ENCODE measurements at places on chromosomes 5 and 9.

GRCh38 chr5:163586531-163586956 lies 81.1 kb downstream of the MAT2B start:
- DNase-seq = no peak

GRCh38 chr9:128059365-128059983 lies 7.6 kb downstream of the NAIF1 start:
- no peak for DNase-seq

- no peak for DNase-seq
Measured at GRCh38 chr9:98318834-98319478, 63.5 kb upstream of the TBC1D2 start.

- DNase-seq = no peak
Measured at GRCh38 chr5:31537851-31538250, 5.8 kb downstream of the C5orf22 start.

DNA sequence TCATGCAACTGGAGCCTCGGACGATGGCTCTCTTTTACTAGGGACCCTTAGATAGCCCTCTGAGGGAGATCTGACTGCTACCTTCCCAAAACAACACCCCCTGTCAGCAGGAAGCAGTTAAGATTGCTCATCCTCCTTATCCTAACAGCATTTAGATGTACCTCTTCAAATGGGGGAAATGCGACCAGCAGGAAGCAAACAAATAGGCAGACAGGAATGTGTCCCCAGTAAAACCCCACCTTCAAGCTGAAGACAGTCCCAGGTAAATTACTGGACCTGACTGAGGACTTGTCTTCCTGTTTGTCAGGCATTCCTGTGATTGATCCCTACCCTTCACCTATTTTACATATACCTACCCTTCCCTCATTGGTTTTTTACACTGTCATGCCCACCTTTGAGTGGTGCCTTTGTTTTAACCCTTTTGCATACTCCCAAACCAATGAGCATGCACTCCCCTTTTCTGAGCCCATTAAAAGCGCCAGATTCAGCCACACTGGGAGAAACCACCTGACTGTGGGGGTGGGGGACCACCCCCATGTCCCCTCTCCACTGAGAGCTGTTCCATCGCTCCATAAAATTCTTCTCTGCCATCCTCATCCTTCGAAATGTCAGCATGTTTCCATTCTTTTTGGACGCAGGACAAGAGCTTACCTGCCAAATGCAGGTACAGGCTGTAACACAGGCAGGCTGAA lies 954.0 kb upstream of the CDH6 start:
- DNase-seq = no peak

GRCh38 chr9:77893706-77894105 lies 137.9 kb downstream of the GNAQ start:
- DNase-seq = no peak

- DNase-seq = no peak
Measured at GRCh38 chr9:125524583-125525355, 182.2 kb downstream of the MAPKAP1 start.

DNA sequence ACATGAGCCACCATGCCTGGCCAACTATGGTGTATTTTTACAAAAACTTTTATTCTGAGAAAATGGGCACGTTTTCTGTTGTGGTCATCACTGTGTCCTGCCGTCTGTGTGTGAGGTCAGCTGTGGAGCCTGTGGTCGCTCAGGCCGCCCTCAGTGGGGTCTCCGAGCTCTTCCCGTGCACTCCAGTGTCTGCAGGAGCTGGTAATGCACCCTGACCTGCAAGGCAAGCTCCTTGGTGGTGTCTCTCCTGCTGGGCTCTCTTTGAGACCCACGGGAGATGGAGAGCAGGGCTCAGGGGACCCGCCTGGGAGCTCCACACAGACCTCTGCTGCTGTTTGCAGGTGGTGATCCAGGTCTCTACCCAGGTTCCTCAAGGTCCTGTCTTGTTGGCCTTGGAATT lies 9.6 kb upstream of the AHRR start:
- DNase-seq = no peak

DNA sequence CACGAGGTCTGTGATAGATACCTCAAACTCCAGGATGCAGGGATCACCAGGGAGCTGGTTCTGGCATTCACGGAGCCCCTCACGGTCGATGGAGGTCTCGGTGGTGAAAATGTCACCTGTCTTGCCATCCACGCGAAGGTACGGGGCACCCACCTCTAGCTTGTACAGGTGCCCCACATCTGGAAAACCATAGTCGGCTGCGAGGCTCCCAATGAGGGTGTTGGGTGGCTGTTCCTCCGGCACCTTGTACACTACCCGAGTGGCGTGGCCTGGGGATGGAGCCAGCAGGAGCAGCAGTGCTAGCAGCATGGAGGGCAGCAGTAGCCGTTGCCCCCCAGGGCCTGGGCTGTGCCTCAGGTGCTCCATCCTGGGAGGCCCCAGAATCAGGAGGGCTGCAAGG lies 9.2 kb downstream of the PCDH1 start:
- no peak for DNase-seq

GRCh38 chr9:136850866-136851775 lies 1.0 kb upstream of the MAMDC4 start:
- no peak for DNase-seq

DNA sequence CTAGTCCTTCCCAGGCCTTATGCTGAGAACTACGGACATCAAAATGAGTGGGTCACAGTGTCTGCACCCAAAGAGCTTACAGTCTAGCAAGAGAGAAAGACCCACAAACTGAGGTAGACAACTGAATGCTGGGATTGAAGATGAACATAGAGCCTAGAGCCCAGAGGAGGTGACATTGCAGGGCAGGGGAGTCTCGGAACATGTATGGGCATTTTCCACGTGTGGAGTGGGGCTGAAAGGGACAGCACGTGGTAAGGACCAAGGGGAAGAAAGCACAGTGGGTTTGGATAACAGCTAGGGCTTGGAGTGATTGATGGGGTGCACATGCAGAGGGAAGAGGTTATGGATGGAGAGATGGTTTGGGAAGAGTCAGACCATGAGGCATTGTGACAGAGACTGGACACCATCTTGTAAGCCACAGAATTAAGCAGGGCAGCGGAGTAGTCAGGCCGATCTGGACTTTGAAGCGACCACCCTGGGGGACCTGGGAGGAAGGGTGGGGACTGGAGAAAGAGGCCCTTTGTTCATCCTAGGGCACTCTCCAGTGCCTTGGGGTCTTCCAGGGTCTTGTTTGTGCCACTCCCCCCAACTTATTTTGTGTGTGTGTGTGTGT lies 47.5 kb upstream of the SH3PXD2B start:
- DNase-seq = no peak

- no peak for DNase-seq
Measured at GRCh38 chr9:119009249-119009648, 360.0 kb downstream of the BRINP1 start.

- DNase-seq = no peak
Measured at GRCh38 chr5:136106351-136107031, 26.2 kb upstream of the SMAD5 start.

DNA sequence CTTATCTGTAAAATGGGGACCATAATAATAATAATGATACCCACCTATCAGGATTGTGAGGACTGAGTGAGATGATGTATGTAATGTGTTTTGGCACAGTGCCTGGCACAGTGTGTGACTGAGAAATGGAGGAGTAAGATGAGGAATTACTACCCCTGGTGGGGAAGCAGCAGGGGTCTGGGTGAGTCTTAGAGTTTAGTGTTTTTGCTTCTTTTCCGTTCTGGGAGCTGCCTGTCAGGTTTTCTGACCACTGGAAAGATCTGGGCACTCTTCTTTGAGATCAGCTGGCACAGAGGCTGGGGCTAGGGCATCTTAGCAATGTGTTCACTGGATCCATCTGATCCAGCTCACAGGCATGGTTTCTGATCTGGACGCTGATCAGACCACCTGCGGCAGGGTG lies 8.5 kb downstream of the LCP2 start:
- DNase-seq = no peak

DNA sequence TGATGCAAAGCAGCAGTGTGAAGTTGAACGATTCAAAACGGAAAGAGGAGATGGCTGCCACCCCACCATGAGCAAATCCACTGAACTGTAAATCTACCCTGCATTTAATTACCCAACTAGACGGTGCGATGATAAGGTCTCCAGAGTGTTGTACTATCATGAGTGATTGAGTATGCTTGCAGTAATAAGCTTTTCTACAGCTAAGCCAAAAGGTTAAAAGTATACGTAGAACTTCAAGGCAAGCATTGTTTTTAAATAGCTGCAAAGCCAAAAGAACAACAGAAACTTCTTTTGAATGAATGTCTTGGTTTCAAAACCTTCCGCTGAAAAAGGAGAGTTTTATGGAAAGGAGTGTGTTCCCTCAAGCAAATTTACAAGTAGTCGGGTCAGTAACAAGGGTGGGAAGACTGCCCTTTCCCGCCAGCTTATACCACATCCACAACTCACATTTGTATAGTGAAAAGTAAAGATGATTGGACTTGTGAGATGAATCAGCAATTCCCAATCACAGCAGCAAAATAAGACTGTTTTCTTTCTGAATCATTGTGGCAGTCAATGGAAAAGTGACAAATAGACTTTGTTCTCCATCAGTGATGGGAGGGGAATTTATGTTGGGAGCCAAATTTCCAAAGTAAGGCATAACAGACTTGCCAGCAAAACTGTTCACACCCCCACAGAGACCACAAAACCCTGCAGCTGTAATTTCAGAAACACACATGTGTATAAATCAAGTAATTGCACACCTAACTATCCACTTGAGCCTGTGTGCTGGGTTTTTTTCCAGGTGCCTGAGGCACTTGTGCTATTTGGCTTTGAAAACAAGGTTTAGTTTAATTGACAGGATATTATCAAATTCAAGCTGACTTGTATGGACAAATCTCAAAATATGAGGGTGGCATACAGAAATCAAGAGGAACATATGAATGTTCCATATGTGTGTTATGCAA lies 407.7 kb upstream of the GRAMD2B start:
- DNase-seq = no peak

GRCh38 chr5:74122175-74122574 lies 496.2 kb downstream of the ARHGEF28 start:
- no peak for DNase-seq

- DNase-seq = no peak
Measured at GRCh38 chr5:6652025-6652424, 18.8 kb downstream of the SRD5A1 start.

DNA sequence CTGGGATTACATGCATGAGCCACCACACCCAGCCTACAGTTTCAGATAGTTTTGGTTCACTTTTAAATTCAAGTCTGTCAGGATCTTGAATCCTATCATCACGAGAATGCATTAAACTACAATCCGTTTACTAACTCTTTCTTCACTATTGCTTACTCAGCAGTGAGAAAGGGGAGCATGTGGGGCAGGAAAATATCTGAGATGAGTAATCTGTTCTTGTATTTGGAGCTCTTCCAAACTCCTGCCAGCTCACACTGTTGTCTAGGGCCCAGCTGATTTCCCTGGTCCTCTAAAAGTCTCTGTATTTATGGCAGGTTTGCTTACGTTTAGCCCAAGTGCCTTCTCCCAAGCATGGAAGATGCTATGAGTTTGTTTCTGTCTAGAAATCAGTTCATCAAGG lies 152.2 kb downstream of the FGF18 start:
- DNase-seq = no peak

- no peak for DNase-seq
Measured at GRCh38 chr9:136596630-136597031, 50.8 kb upstream of the NOTCH1 start.

DNA sequence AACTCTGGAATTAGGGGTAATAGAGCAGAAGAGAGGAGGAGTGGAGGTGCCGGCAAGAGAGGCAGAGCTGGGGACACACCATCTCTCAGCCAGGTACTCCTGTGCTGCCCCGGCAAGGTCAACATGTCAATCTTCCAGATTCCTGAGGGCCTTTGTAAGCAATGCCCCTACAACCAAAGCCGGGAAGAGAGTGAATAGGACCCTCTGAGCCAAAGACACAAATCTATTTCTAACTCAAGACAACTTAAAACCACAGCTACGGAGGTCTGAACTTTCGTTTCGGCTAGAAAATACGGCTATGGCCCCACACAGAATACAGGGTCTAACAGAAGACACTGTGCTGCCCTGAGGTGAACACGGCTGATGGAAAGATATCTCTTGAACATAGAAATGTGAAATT lies 66.6 kb downstream of the SERINC5 start:
- DNase-seq = no peak

DNA sequence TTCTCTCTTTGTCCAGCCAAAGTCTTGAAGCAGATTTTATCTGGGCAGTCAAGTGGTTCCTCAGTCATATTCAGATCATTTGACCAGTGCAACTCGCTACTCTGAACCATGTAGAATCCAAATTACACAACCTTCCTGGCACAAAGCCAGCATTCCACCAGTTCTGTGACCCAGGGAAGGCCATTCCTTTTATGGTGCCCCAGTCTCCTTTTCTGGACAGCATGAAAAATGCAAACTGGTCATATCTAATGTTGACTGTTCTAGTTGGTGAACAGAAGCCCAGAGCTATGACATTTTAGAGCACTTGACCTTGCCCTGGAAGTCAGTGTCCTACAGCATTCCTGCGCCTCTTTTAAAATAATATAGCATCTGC lies 364.6 kb downstream of the BRINP1 start:
- no peak for DNase-seq

- DNase-seq = no peak
Measured at GRCh38 chr9:70177121-70177520, 81.7 kb upstream of the SMC5 start.

DNA sequence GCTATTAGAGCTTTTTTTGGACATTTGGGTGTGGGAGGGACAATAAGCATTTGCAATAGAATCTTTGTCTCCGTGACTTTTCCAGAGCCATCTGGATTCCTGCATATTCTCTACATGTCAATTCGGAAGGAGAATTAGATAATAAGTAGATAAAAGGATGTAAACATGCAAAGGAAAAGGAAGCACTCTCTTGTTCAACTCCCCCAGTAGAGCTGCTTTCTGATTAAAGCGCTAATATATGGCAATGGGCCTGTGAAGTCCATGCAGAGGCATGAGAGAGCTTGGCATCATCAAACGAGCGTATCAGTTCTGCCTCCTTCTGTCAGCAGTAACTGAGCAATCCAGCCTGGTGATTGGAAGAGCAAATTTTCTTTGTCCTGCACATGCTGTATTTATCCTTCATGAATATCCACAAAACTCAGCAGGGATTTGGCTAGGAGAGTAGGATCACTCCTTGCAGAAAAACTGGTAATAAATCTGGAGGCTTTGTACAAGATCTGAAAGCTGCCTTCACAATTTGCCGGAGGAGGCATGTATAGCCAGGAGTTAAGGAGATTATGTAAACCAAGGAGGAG lies 1752.9 kb downstream of the MAT2B start:
- DNase-seq = no peak

DNA sequence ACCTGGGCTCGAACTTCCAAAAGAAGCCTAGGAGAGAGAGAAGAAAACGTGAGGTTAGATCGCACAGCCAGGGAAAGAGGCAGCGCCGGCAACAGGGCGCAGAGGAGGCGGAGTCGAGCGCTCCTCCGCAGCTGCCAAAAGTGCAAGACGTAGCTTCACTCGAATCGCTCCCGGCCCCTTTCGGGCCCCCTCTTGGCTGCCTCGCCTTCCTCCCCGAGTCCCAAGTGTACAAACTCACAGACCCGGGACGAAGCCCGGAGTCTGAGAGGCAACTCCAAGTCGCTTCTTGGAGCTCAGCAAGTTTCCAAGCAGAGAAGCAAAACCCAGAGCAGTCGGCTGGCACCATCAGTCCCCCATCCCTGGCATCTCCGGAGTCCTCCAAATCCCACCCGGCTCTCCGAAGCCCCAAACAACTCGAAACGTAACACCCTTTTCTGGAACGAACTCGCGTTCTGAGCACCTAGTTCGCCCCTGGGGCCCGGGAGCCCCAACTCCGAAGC lies 1.2 kb downstream of the MIER3 start:
- DNase-seq = peak; percentile 31

GRCh38 chr5:81165493-81166119 lies 67.5 kb upstream of the CKMT2 start:
- peak; percentile 12 for DNase-seq

All from stimulated activated CD8-positive, alpha-beta memory T cell treated with anti-CD3 and anti-CD28 coated beads, Interleukin-2, amount 100 ng/mL, for 1 hour (primary cell).